Ureter (tissue), 1 donor: ENCODE measurements at places on chromosomes 6 and 20. TPM values are rescaled to one million over a fixed set of nuclear protein-coding genes. Genes with fewer than 3 reads are reported as not detected.

COL19A1 gene
- total RNA-seq = 1.7 TPM

PRSS35 gene
- total RNA-seq = 0.44 TPM

DNA sequence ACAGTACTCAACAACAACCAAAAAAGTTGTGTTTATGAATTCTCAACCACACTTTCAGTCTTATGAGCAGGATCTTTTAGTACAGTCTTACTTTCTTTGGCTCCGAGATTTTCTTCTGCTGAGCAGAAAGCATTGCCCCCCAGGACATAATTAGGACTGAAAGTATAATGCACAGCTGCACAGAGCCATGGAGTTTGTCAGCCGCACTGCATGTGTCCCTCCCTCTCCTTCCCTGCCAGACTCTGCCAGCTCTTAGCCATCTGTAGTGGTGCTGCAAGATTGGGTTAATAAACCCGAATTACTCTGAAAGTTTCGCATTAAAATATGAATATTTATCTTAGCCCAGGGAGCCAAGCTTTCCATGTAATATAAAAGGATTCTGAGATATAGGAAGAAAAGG, 179.6 kb upstream of the PTCHD4 start:
- DNase-seq = no peak

BTNL2 gene
- not detected for total RNA-seq

GRCh38 chr20:59518881-59519706, 85.2 kb upstream of the PHACTR3 start:
- no peak for DNase-seq

TOX2 gene
- total RNA-seq = 3.9 TPM

GSTA3 gene
- not detected for total RNA-seq

DNA sequence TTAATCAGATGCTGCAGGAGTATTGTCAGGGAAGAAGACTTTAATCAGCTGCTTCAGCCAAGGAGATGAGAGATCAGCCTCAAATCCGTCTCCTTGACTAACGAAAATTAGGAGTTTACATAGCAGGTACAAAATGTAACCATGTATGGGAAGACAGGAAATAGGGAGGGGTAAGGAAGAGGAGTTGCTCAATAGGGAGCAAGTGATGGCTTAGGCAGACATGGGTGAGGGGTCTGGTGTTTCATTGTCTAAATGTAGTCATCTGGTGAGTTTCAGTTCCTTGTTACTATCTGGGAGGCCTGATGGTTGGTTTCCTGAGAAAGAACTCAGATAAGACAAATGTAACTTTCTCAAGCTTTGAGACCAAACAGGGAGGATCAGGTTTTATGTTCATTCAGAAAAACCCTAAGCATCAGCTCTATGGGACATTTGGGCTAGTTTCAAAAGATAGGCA, 217.3 kb upstream of the SULF2 start:
- no peak for DNase-seq

PRRT1 gene
- 2.8 TPM for total RNA-seq
